ENCODE measurements at places on chromosomes 16 and 17.

- DNase-seq = no peak
Measured at GRCh38 chr16:30381291-30382041, 895 bp downstream of the SEPTIN1 start.

DNA sequence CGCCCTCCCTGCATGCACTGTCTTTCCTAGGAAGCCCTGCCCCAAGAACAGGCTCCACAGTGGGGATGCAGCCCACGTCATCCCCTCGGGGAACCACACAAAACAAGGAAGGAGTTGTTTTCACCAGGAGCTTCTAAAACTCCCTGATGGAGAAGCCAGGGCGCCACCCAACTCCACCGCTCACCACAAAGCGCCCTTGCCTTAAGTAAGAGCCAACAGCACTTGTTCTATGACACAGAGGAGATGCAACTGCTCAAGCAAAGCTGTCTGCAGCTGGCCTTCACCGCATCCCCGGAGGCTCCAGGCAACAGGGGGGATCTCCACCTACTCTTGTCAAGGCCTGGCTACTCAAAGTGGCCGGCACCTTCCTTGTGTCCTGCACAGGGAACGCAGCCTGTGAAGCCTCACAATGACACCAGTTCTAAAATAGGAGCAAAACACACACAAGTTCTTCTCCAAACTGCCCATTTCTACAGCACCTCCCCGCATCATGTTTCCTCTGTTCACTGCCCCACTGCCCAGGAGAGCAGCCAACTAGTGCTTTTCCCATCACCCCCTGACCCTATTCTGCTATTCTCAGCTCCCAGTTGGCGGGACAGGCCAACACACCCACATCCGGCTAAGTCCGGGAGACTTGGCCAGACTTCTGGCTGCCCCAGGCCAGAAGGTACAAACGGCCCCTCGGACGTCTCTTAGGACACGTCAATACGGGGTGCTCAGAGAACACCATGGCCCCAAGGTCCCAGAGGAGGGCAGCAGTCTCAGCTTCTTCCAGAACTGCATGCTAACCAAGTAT lies 24.2 kb downstream of the MPG start:
- DNase-seq = peak; percentile 65

DNA sequence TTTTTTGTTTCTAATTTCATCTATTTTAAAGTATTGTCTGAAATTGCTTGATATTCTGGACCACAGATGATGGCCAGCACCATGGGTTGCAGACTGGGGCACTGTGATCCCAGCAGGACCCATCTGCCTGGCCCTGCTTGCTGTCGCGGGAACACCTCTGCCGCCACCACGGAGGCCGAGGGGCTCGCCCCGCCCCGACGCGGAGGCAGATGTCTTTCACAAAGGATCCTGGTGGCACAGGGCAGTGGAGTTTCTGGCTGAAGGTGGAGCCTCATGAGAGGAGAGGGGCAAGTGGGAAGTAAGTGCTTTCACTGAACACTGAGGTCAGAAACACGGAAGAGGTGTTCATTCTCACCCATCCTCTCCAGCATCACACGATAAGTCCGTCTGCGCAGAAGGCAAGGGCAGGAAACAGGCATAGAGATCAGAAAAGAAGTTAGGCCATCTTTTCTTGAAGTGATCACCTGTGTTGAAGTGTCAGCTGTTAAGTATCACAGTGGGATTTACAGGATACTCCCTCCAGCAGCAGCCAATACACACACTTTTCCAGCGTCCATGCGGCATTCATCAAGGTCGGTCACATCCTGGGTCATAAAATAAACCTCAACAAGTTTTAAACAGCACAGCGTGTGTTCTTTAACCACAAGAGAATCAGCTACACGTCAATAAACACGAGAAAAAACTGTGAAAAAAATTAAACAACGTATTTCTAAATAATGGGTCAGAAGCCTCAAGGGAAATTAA lies 194.5 kb downstream of the RPTOR start:
- DNase-seq = no peak

DNA sequence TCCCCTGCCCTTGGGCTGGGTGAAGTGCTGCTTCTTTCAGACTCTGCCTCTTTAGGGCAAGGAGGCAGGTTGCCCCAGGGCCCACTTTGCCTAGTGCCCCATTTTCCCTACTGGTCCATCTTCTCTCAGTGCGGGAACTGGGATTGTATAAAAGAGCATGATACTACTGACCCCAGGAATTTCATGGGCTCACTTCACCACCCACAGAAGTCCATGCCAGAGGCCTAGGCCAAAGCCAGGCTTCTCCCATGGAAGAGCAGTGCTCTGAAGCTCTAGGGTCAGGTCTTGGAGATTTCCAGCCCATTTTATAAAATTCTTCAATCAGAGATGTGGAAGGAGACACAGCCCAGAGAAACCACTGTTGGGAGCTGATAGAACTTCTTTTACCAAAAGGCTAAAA lies 5.7 kb downstream of the CACNG1 start:
- no peak for DNase-seq

GRCh38 chr17:36928471-36929345 lies 8.6 kb upstream of the LHX1 start:
- DNase-seq = no peak

- DNase-seq = no peak
Measured at GRCh38 chr16:27233731-27234130, 30.4 kb downstream of the KDM8 start.

DNA sequence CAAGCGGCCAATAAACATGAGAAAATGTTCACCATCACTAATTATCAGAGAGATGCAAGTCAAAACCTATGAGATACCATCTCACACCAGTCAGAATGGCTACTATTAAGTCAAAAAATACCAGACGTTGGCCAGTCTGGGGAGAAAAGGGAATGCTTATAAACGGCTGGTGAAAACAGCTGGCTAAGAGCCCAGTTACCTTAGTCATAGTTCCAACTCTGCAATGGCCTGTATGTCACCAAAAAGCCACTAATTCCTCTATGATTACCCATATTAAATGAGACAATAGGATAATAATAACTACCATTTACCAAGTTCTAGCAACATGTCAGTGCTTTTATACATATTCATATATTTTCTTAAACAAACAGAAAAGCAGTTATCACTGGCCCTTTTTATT lies 42.9 kb upstream of the CDRT4 start:
- DNase-seq = peak; percentile 79

DNA sequence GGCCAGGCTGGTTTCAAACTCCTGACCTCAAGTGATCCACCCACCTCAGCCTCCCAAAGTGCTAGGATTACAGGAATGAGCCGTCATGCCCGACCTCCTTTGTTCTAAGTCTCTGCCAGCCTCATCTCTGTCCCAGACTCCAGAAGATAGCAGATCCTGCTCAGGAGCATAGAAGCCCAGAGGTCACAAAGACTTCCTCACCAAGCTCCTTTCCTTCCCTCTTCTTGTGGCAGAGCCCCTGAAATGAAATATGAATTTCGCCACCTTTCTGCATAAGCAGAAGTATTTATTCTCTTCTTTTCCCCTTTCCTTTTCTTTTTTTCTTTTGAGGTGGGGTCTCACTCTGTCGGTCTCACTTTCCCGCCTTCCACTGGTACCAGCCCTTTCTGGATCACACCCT lies 11.5 kb upstream of the PIPOX start:
- DNase-seq = no peak

- DNase-seq = no peak
Measured at GRCh38 chr16:81841722-81842121, 62.6 kb downstream of the PLCG2 start.

DNA sequence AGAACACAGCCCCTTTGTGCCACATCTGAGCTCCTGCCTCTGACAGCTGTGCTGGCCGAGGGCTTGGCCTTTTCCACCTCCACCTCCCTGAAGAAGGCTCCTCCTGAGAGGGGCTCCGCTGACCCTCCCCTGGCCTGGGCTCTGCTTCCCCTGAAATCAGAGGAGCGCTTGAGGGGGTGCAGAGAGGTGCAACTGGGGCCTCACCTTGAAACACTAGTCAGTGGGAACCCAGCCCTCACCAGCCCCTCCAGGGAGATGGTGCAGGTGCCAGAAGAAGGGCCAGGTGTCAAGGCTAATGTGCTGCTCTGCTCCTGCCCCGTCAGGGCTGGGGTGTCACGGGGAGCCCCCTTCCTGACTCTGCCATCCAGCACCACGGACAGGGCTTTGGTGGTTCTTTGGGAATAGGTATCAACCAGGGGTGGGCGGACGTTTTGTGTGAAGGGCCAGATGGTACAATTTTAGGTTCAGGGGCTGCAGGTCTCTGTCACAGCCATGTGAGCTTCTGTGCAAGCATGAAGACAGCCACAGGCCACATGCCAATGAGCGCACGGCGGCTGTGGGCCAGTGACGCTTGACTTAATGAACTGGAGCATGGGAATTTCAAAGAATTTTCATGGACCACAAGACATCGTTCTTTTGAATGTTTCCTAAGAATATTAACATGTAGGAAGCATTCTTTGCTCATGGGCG lies 2.1 kb upstream of the ZG16B start:
- no peak for DNase-seq

DNA sequence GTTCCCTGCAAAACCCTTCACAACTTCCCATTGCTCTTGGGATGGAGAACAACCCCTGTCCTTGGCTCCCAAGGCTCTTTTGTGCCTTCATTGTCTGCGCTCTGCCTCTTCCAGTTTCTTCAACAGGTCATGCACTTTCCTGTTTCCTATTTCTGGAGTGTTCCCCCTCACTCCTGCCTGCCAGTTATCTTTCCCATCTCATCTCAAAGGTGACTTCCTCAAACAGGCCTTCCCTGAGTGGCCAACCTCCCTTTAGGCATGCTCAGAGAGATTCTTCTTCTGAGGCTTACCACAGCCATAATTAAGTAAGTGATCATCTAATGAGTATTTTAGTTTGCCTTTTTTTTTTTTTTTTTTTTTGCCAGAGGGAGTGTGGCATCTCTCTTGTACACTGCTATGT lies 2.9 kb upstream of the CYLD start:
- no peak for DNase-seq

DNA sequence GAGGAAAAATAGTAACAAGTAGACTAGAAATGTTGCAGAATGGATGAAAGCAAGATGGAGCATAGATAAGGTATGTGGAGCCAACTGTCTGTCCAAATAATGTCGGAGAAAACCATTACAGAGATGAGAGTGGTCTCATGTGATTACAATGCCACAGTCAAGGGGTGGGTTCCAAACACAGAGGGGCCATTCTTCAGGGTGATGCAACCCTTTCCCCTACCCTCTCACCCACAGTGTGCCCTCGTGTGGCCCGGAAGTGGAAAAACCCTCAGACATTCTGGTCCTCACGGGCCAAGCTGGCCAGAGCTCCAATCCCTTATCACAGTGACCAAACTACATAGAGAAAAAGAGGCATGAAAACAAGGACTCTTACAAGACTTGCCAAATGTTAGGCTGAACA lies 17.7 kb upstream of the HS3ST3A1 start:
- DNase-seq = no peak

Measured in endothelial cell of umbilical vein (primary cell).